ENCODE measurements at places on chromosomes 7 and 10.

- DNase-seq: no peak
These were observed 64.4 kb upstream of the ADGRA1 start for GRCh38 chr10:133023216-133023843.

DNA sequence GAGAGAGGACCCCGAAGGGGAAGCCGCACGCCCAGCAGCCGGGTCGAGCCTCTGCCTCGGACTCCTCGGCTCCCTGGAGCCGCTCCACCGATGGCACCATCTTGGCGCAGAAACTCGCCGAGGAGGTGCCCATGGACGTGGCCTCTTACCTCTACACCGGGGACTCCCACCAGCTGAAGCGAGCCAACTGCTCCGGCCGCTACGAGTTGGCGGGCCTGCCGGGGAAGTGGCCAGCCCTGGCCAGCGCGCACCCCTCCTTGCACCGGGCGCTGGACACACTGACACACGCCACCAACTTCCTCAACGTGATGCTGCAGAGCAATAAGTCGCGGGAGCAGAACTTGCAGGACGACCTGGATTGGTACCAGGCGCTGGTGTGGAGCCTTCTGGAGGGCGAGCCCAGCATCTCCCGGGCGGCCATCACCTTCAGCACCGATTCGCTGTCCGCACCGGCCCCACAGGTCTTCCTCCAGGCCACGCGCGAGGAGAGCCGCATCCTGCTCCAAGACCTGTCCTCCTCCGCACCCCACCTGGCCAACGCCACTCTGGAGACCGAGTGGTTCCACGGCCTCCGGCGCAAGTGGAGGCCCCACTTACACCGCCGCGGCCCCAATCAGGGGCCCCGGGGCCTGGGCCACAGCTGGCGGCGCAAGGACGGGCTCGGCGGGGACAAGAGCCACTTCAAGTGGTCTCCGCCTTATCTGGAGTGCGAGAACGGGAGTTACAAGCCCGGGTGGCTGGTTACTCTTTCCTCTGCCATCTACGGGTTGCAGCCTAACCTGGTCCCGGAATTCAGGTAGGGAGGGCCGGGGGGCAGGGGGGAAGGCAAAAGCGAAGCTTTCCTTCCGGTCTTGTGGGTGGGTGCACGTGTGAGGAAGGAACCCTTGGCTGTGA lies 973 bp downstream of the GPR158 start:
- DNase-seq: no peak

GRCh38 chr7:35037211-35037525 lies at the start of gene DPY19L1:
DPY19L1 (minus strand) TSS chr7:35037485; CDS start chr7:35037394, 91 bp downstream.
- DNase-seq: no peak

- DNase-seq: no peak
These were observed 12.6 kb upstream of the PRPS1L1 start for GRCh38 chr7:18040196-18040595.

DNA sequence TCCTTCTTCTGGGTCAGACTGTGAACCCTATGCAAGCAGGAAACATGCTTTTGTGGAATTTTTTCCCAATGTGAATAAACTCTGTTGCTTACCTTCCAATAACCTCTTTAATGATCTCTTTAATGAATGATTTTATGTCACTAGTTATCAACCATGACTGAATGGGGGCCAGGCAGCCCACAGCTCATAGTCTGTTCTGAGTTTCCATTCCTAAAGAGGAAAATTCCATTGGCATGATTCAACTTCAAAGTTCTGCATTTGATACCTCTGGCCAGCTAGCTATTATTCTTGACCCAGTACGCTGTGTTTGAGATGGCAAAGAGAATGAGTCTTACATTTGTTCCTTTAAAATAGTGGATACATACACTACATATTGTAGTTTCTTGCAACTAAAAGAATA lies 867.8 kb upstream of the CELF2 start:
- DNase-seq: no peak

Data from T-helper 2 cell (primary cell).